ENCODE measurements at places on chromosomes 16 and 17.

DNA sequence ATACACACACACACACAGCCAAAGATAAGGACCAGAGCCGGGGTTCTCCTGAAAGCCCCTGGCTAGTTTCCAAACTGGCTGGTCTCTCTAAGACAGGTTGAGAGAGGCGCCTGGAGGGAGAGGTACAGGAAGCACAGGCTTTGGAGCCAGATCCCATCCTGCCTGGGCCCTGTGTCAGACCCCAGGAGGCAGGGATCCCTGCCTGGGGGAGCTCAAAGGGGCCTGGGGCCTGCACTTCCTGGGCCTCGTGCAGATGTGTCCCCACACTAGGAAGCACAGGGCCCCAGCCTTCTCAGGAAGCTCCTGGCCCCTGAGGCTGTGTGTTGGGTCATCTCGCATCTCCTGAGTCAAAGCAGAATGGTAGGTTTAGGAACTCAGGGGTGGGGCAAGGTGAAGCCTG lies 16.0 kb downstream of the SLC5A10 start:
- DNase-seq, result no peak

- no peak for DNase-seq
Observed at GRCh38 chr17:50647187-50647586, 12.5 kb downstream of the ABCC3 start.

GRCh38 chr17:78644931-78645351 lies 67.7 kb upstream of the DNAH17 start:
- no peak for DNase-seq

DNA sequence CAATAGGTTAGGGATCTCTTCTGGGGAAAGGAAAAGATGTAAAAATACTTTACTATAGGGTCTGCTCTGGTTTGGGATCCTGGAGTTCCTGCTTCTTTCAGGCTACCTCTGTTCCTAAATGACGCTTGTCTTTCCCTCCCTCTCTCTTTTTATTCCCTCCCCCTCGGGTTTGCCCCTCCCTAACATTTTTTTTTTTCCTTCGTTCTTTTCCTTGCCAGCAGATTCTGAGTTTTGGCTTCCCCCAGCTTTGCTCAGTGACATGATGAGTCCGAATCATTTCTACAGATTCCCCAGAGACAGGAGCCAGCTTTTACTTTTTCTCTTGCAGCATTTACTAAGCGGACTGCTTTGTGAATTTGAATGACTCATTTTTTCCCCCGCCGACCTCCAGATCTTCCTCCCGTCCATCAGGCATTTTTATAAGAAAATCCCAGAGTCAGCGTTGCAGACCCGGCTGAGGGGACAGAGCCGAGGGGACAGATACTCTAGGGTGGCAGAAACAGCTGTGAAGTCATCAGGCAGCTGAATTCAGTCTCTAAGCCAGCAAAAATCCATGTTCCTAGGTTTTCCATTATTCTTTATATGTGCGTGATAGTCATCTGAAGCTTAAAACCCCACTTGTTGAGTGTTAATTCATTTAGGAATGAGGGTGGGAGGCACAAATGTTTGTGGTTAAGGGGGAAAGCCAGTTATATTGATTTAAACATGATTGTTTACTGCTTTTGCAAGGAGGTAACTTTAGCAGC lies at the start of gene TMEM100:
TSS of gene TMEM100 (minus strand) at position 123 of the 746 bp plus-strand sequence. CDS start 1,794 bp downstream, outside the sequence.
- DNase-seq, result peak; percentile 95

DNA sequence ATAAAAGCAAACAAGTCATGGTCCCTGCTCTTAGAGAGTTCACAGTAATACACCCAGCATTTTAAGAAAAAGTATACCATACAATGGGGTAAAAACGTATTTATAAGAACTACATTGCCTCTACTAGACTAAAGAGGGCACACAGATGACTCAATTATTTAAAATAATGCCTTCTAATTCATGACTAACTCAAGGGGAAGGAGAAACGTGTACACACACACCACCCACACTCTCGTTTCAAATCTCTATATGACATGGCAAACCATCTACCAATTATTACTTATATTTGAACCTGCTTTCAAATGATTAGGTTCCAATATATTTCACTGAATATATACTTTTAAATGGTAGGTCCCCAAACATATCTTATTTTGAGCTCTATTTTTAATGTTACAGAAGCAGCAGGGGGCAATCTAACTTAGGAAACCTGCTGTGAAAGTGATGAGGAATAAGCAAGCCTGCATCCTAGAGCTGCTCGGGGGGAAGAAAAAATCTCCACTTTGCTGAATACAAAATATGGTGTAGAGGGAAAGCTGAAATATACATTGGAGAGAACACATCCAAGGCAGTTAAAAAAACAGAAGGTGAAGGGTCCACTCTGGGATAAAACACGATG lies 232.4 kb upstream of the PSMD7 start:
- DNase-seq, result peak; percentile 60

DNA sequence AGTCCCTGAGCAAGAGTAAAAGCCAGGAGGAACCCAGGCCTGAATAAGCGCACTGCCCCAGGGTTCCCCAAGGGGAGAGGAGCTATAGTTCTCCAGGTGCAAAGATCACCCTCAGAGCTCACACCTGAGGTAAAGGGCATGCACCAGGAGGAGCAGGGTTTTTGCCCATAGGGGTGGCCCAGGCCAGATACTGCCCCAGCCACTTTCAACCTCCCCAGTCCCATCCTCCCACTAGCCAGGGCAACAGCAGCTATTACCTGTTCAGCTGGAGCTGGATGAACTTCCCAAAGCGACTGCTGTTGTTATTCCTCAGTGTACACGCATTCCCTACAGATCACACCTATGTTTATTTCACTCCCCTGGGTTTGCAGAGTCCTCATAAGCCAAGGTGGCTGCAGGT lies 19.8 kb downstream of the MYO19 start:
- no peak for DNase-seq

DNA sequence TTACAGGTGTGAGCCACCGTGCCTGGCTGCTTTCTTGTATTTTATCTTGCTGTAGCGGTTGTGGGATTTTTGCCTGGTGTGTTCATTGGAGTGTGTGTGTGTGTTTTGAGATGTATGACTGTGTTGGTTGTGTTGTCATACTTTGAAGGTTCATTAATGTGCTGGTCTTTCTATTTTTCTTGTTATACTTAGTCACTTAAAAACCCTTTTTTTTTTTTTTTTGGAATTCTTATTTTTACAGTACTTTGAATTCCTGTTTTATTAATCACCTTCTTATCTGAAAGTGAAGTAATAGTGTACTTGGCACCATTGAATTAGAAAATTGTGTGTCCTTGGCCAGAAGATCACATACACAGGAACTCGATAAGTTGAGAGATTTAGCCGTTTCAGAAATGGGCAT lies 30.2 kb downstream of the TENT4B start:
- no peak for DNase-seq

- no peak for DNase-seq
Observed at GRCh38 chr17:51683291-51683690, 422.9 kb downstream of the UTP18 start.

GRCh38 chr16:83887564-83887963 lies 11.4 kb upstream of the MLYCD start:
- no peak for DNase-seq

DNA sequence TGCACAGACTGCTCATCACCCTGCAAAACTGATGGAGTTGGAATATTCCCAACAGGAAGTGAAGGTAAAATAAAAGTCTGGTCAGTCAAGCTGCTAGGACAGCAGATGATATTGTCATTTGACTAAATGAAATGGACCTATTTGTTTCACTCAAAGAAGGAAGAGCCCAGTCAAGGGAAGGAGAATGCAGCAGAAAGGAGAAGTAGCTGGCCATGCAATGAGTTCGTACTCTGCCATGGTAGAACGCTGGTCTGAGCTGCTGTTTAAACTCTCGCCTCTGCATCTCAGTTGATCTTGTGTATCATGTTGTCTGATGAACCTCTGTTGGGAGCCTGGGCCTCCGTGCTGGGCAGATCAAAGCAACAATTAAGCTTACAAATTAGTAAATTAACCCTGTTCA lies 15.6 kb upstream of the YPEL2 start:
- DNase-seq, result no peak

DNA sequence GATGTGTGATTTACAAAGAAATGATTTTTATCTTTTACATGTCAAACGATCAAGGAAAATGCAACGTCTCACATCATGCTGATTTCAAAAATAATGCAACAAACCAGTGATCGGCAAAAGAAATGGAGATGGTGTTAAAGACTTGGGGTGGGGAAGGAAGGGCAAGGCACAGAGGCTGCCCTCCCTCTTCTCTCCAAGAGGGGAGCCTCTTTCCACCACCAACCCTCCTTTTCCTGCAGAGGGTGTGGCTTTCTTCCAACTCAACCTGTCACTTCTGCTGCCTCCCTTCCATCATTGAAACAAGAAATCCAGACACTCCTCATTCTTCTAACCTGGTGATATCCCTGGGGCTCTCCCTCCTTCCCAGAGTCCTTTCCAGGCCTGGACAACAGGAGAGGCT lies 320.8 kb downstream of the SLC39A11 start:
- no peak for DNase-seq

DNA sequence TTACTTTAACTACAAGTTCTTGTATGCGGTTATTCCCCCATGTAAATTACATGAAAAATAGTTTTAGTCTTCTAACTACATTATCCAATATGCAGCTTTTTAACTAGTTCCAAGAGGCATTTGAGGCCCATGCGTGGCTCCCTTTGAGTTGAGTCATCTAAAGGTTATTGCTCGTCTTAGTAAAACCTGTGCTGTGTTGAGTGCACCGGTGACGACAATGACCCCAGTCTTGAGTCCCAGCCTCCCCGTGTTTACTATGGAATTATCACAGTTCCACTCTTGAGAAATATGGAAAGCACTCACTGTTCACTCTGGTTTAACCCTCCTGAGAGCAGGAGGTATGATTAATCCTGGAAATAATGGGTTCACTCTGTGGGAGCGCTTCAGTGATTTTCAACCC lies 119.2 kb downstream of the PITPNC1 start:
- DNase-seq, result no peak

- DNase-seq, result no peak
Observed at GRCh38 chr16:47885489-47885888, 270.3 kb downstream of the ABCC12 start.

GRCh38 chr16:48574766-48575165 lies 35.2 kb downstream of the N4BP1 start:
- no peak for DNase-seq

DNA sequence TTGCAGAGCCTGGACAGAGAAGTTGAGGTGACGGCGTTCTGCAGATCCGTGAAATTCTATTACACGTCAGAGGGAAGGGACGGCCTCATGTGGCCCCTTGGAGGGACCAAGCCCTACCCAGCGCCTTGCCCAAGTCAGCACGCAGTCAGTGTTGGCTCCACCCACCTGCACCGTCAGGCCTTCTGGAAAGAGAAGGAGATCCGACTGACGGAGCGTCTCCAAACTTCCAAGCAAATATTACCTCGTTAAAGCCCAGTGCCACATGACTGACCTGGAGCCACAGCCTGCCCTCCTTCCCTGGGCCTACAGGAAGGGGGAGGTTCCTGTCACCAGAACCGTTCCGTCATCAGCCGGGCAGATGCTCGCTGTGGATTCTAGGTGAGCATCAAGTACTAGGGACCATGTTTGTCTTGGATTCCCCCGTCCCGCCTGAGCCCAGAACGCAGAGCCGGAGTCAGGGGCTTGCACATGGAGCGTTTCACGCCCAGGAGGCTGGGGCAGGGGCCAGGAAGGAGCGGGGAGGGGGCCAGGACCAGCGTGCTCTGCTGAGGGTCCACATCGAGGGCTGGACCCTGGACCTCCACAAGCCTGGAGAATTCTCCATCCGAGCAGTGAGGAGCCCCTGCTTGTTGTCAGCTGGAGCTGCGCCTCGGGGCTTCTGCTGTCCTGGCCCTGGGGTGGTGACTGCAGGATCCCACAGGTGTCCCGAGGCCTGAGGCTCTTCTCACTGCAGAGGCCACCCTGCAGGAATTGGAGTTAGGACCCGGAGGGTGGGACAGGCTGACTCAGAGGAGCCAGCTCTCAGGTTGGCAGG lies 22.6 kb upstream of the METRNL start:
- DNase-seq, result no peak

- no peak for DNase-seq
Observed at GRCh38 chr16:84782846-84783245, 36.9 kb upstream of the CRISPLD2 start.

DNA sequence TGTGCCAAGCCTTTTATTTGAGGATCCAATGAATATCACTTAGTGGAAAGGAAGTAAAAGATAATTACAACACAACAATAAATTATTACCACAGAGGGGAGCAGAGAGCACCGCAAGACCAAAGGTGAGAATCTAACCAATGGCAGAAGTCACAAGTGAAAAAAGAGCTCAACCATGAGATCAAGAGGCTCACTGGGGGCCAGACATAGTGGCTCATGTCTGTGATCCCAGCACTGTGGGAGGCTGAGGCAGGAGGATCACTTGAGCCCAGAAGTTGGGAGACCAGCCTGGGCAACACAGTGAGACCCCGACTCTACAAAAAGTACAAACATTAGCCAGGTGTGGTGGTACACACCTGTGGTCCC lies 17.7 kb downstream of the ANKRD11 start:
- DNase-seq, result no peak

GRCh38 chr17:14317383-14317782 lies 16.5 kb downstream of the HS3ST3B1 start:
- no peak for DNase-seq

- peak; percentile 90 for DNase-seq
Observed at GRCh38 chr16:81996664-81997509, 14.4 kb downstream of the SDR42E1 start.

DNA sequence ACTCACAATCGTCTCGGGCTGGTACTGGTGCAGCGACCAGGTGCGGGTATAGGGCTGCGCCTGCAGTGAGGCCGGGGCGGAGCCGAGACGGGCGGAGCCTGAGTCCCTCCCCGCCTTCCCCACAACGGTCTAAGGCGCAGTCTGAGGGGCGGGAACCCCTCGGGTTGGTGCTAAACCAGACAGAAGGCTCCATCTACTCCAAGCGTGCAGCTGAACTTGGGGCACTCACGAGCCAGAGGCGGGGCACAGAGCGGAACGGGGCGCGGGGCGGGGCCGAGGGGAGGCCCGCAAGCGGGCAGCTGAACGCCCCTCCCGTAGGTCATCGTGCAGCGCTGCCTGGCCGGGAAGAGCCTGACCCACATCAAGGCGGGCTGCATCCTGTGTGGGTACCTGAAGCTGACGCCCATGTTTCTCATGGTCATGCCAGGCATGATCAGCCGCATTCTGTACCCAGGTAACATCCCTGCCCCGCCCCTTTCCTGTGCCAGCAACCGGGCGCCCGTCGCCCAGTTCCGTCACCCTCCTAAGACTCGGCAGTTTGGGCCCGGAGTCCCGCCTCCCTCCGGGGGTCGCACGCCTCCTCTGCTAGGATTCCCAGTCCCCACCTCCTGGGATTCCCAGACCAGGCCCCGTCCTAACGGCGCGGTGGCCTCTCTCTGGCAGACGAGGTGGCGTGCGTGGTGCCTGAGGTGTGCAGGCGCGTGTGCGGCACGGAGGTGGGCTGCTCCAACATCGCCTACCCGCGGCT lies 5.0 kb downstream of the SLC5A2 start:
- DNase-seq, result peak; percentile 68
